ENCODE measurements at places on chromosomes 4 and X.

DNA sequence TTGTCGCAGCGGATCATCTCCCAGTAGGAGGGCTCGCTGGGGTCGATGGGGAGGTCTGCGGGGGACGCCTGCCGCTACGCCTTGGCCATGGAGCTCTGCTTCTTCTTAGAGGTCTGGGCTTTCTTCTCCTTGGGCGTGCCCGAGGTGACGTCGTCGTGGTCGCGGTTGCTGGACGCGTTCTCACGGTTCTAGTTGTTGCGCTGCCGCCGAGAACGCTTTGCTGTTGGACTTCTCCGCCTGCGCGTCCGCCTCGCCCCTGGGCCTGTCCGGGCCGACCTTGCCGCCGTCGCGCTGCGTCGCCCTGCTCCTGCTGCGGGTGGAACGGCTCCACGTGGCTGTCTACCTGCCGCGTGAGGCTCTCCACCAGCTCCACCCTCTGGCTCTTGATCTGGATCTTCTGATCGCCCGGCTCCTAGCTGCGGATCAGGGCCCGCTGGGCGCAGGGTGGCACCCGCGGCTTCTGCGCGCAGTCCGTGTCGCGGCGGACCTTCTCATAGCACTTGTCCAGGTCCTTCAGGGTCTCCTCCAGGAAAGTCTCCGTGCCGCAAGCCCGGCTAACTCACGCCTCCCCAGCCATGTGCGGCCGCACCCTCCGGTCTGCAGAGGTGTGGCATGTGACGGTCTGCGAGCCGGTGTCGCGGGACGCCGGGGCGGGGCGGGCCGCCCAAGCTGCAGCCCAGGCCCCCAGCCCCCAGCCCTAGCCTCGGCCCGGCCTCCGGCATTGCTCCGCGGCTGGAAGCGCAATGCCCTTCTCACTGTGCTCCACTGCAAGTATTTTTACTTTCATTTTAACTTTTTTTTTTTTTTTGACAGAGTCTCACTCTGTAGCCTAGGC is 40.5 kb upstream of the OGT start:
- DNase-seq, result peak; percentile 10

DNA sequence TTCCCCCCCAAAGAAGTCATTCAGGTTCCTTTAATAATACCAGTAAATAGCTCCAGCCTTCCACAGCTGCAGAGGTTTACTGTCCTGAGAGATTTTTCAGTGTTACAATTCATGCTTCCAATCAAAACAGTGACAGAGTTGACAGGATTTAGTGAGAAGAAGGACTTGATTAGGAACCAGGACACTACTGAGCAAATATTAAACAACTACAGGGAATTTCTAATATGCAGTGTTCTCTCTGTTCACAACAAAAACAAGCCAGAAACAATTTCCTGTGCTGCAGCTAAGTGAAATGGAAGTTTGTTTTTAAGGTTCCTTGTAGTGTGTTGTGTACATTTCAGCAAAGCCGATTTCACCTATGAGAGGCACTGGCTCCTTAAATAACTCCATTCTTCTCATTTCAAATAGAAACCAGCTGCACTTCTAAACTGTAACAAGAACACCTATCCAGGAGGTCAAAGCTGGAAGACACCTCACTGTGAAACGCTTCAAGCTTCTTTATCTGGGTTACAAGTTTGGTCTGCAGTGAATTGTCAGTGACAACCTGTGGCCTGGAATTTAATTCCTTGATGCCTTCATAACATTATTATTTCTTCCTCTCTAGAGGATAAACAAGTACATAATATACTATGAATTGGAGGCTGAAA is 149.3 kb downstream of the RASL11B start:
- no peak for DNase-seq

- DNase-seq, result no peak
Measured at GRCh38 chrX:7059214-7059838, 88.2 kb upstream of the STS start.

DNA sequence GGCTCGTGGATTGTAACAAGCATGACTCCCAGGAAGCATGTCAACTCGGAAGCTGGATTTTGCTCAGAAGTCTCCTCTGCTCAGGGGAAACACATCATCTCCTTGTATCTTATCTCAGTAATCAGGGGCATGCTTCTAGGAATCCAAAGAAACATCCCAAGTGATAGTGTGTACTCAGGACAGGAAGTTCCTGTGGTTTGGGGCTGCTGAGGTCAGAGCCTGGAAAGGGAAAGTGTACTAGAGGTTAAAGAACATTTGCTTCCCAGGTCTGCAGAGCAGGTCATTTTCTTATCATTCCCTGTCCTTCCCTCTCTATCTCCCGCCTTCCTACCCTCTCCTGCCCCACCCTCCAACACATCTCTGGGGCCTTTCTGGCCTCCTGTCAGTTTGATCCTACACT is 38.8 kb downstream of the SLC34A2 start:
- DNase-seq, result no peak

DNA sequence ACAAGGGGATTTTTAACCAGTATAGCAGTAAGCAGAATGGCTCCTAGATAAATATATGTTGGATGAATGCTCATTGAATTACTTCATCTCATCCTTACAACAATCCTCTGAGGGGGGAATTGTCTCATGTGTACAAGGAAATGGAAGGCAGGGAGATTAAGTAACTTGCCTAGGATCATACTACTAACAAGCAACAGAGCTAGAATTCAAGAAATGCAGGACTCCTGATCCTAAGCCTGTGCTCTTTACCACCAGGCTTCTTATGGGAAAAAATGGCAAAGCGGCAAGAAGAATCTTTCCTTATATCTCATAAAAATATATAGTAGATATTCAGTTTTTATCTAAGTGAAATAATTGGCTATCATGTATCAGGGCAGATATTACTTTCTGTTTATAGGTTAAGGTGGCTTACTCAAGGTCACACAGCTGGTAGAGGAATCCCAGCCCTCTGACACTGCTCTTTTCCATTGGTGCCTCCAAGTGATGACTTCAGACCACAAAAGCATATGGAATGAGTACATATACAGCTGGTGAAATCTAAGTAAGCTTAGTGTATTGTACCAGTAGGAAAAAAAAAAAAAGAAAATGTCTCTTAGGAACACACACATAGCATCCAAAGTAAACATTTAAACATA is 2.1 kb downstream of the ABHD18 start:
- DNase-seq, result no peak

- no peak for DNase-seq
Measured at GRCh38 chr4:81355136-81355535, 116.6 kb downstream of the RASGEF1B start.

GRCh38 chrX:11478911-11479310 is 185.7 kb downstream of the AMELX start:
- DNase-seq, result no peak

DNA sequence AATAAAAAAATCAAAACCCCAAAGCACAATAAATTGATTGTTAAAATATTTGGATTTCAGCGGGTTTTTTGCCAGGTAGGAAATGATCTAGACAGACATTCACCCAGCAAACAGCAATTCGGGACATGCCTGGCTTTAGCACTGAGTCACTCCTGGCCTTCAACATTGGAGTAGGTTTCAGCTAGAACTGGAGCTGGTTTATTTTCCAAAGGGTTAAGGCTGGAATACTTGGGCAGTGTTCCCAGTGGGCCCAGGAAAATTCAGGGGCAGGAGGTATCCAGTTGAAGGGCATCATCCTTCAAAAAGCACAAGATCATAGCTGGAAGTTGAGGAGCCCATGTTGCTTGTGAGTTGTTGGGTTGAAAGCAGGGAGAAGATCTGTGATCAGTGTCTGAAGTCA is 41.0 kb downstream of the TXLNG start:
- DNase-seq, result no peak

GRCh38 chrX:148784137-148784536 is 283.7 kb downstream of the AFF2 start:
- no peak for DNase-seq

GRCh38 chr4:31239886-31240285 is 519.7 kb downstream of the PCDH7 start:
- DNase-seq, result no peak

DNA sequence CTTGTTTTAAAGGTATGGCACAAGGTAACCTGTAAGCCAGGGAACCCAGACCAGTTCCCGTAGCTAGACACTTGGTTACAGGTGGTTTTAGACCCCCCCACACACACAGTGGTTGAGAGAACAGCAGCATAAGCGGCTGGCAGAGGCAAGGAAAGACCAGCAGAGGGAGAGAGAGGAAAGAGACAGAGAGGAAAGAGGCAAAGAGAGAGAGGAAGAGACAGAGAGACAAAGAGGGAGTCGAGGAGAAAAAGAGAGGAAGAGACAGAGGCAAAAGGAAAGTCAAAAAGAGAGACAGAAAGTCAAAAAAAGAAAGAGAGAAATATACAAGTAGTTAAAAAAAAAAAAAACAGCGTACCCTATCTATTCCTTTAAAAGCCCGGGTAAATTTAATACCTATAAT is 19.5 kb upstream of the PCSK1N start:
- no peak for DNase-seq

- DNase-seq, result no peak
Measured at GRCh38 chrX:51931566-51932150, 38.2 kb downstream of the MAGED1 start.

DNA sequence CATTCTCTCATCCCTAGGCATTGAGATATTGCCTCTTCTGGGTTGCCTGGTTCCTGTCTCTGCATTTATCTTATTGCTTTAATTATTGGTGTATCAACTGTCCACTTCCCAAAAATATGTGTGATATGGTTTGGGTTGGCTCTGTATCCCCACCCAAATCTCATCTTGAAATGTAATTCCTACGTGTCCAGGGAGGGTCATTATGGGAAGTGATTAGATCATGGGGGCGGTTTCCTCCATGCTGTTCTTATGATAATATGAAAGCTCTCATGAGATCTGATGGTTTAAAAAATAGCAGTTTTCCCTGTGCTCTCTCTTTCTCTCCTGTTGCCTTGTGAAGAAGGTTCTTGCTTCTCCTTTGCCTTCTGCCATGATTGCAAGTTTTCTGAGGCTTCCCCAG is 308.3 kb upstream of the HS3ST1 start:
- no peak for DNase-seq

All from stimulated activated CD4-positive, alpha-beta T cell treated with anti-CD3 and anti-CD28 coated beads, Interleukin-12 subunit alpha, Interleukin-12 subunit beta, amount 100 ng/mL, for 24 hours (primary cell).